ENCODE measurements at places on chromosomes 3 and 15.

DNA sequence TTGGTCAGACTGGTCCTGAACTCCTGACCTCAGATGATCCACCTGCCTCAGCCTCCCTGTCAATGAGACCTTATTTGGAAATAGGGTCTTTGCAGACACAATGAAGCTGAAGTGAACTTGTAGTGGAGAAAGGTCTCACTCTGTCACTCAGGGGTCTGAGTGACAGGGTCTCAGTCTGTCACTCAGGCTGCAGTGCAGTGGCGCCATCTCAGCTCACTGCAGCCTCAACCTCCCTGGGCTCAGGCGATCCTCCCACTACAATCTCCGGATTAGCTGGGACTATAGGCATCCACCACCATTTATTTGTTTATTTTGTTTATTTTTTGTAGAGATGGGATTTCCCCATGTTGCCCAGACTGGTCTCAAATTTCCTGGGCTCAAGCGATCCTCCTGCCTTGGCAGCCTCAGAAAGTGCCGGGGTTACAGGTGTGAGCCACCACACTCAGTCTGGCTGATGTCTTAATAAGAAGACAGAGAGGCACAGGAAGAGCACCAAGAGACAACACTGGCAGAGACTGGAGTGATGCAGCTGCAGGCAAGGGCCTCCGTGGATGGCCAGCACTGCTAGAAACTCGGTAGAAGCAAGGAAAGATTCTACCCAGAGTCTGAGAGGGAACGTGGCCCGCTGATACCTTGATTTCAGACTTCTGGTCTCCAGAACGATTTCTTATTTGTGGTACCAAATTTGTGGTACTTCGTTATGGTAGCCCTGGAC lies 26.2 kb upstream of the RAF1 start:
- no peak for DNase-seq

DNA sequence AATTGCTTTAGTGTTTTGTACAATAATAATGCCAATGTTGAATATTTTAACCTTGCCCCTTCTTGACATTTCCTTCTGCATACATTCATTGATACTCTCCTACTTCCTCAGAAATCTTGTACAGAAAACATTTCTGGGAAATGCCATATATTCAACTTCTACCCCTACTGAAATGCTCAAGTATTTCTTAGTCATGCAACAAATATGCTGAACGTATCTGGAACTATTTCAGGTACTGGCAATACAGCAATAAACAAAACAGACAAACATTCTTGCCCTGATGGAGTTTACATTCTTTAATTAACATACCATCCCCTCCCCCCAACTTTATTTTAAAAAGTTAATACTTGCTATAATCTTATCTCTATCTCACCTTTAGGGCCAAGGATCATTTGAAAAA lies 147.2 kb downstream of the STAG1 start:
- DNase-seq: no peak

GRCh38 chr15:50227076-50227475 lies 38.5 kb downstream of the HDC start:
- no peak for DNase-seq

- no peak for DNase-seq
Observed at GRCh38 chr3:44468572-44469520, 8.6 kb downstream of the ZNF445 start.

GRCh38 chr3:27632431-27633223 lies 89.5 kb downstream of the EOMES start:
- DNase-seq: peak; percentile 36

DNA sequence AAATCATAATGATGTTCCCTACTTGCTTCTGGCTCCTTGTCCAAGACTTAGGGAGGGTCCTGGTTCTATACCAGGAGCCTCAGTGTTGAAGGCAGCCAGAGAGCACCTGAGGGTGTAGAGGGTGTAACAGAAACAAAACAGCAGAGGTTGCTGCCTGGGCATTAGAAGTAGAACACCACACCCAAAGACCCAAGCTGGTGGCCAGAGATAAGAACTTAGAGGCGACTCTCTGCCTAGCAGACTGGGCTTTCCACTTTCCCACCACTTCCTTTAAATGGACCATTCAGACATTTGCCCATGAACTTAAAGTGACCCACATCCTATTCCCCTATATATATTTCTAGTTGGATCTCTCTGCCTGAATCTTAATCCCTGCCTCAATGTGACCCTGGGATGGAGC lies 189.8 kb downstream of the KLF13 start:
- no peak for DNase-seq

DNA sequence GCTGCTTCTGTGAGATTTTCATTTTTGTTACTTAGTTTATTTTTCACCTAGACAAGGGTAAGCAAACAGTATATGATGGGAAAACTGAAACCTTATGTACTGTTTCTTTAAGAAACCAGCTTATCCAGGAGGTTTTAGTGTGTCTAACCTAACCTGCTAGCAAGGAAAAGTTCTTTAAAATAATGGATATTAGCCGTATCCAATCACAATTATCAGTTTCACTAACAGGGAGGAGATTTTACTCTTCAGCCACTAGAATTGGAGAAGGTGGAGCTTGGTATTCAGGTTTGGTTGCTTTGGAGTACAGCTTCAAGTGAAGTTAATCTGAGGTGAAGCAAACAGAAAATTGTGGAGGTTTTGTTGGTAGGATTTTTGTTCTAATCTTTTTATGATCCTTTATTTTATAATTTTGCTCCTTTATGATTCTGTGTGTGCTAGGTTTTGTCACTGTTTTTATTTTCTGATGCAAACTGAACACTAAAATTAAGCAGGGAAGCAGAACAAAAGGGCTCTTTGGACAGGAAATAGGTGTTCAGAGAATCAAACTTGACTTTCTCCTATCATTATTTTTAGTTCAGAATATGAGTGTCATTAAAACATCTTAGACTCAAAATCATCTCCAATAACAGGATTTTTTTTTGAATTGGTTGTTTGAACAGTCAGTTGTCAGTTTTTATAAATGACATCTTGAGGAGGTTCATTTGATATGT lies 13.0 kb downstream of the ZFAND6 start:
- peak; percentile 81 for DNase-seq

- no peak for DNase-seq
Observed at GRCh38 chr3:189781415-189781814, 150.2 kb downstream of the TP63 start.

DNA sequence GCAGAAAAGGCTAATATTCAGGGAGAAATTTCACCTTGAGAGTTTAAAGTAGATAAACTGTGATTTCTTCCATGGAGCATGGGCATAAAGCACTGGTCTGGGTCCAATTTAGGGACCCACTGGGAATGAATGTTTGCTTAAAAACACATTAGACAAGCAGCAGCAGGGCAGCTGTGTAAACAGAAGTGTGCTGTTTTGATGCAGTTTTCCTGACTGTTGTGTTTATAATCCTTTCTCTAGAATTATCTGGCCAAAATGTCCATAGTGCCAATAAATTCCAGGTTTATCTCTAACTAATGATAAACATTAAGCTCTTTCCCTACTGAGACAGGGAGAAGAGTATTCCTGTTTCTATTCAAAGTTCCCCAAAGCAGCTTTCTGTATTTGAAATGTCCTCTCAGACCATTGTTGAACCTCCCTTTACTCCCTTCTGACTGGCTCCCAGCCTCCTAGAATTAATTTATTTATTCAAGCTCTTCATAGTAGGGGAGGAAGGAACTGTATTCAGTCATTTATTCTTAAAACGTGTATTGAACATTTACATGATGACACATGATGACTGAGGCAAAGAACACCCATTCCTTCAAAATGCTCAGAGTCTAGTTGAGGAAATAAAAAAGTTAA lies 7.0 kb upstream of the TM4SF18 start:
- peak; percentile 74 for DNase-seq

- DNase-seq: no peak
Observed at GRCh38 chr15:55628369-55628730, 40.2 kb upstream of the PYGO1 start.

GRCh38 chr3:13655061-13655913 lies 106.4 kb downstream of the FBLN2 start:
- DNase-seq: no peak

GRCh38 chr3:30970183-30970582 lies 75.7 kb upstream of the GADL1 start:
- no peak for DNase-seq

All from NCI-H345 (cell line).